ENCODE measurements at places on chromosomes 4 and X. TPM values are rescaled to one million over a fixed set of nuclear protein-coding genes. Genes with fewer than 3 reads are reported as not detected.

The F9 gene
- total RNA-seq, result not detected

The MAGEC2 gene
- total RNA-seq, result not detected

GRCh38 chrX:134653835-134654234, 4.4 kb downstream of the PLAC1 start:
- no peaks in the 10 kb centered on the region for H3K36me3 ChIP-seq
- H3K4me1 ChIP-seq, result no peaks in the 10 kb centered on the region
- no peak overlapping the region for H3K27ac ChIP-seq
- H3K27me3 ChIP-seq, result no peaks in the 10 kb centered on the region
- DNase-seq, result no peak

DNA sequence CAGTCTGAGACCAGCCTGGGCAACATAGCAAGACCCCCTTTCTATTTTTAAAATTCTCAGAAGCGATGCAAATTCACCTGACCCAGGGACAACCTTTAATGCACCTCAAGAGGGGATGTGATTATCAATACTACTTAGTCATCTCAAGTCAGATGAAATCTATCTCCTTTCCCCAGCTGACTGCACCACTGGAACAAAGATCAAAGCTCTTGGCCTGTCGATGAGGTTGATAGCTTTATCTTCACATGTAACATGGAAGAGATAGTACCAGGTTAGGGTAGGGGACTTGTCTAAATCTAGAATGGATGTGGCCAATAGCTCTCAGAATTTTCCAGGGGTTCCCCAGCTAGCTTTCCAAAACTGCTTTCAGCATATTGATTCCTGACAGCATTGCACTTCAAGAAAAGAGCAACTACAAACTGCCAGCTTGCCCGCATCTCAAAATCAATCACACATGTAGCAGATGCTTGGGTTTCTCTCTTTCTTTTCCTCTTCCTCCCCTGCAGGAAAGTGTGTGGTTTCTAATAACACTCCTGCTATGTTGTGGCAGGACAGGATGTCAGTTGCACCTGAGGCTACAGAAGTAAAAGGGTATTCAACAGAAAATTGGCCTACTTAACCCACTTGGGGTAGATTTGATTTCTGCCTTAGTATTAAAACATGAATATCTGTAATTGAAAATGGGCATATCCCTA, 12.2 kb upstream of the TMEM164 start:
- DNase-seq, result no peak
- no peaks in the 10 kb centered on the region for H3K27me3 ChIP-seq
- no peaks in the 10 kb centered on the region for H3K36me3 ChIP-seq
- no peaks in the 10 kb centered on the region for H3K4me1 ChIP-seq
- H3K27ac ChIP-seq, result no peak overlapping the region

The MRPS18C gene
- total RNA-seq, result 49.8 TPM

DNA sequence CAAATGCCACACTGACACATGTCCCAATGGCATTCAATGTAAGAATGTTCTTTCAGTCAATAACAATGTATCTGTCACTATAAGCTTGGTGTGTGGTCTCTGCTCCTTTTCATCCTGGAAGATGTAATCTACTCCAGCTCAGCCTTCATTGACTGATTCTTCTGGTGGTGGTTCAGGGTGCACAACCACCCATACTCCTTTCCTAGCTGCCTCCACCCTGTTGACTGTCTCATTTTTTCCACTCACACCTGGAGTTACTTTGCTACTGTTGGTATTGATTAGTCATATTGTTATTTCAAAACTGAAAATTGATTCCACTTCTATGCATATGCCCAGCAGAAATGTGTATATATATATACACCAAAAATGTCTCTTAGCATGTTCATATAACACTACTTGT, 140.5 kb downstream of the ASB9 start:
- H3K4me3 ChIP-seq, result no peak overlapping the region
- H3K27me3 ChIP-seq, result no peaks in the 10 kb centered on the region
- H3K4me1 ChIP-seq, result no peaks in the 10 kb centered on the region

- H3K4me1 ChIP-seq, result no peaks in the 10 kb centered on the region
- no peak overlapping the region for H3K4me3 ChIP-seq
- H3K27ac ChIP-seq, result no peak overlapping the region
Observed at GRCh38 chr4:28600958-28601357, 1740.3 kb downstream of the STIM2 start.

GRCh38 chr4:75845992-75846391, 56.3 kb downstream of the PPEF2 start:
- peak; percentile 57 for DNase-seq
- H3K4me3 ChIP-seq, result no peak overlapping the region
- no peaks in the 10 kb centered on the region for H3K36me3 ChIP-seq
- no peaks in the 10 kb centered on the region for H3K27me3 ChIP-seq

The TEX28 gene
- not detected for total RNA-seq

The MAOA gene
- total RNA-seq, result 2.5 TPM

- no peak overlapping the region for H3K4me3 ChIP-seq
- H3K4me1 ChIP-seq, result no peaks in the 10 kb centered on the region
- no peaks in the 10 kb centered on the region for H3K36me3 ChIP-seq
- DNase-seq, result no peak
- no peak overlapping the region for H3K27ac ChIP-seq
Observed at GRCh38 chr4:41236032-41236431, 20.7 kb upstream of the UCHL1 start.

The PHF8 gene
- 19.8 TPM for total RNA-seq

GRCh38 chr4:10732235-10732913, 47.8 kb upstream of the CLNK start:
- no peak overlapping the region for H3K27ac ChIP-seq
- DNase-seq, result no peak
- H3K4me1 ChIP-seq, result no peaks in the 10 kb centered on the region
- H3K27me3 ChIP-seq, result no peaks in the 10 kb centered on the region
- no peak overlapping the region for H3K4me3 ChIP-seq

The TMEM33 gene
- 84.5 TPM for total RNA-seq

The CC2D2A gene
- total RNA-seq, result 14.0 TPM

DNA sequence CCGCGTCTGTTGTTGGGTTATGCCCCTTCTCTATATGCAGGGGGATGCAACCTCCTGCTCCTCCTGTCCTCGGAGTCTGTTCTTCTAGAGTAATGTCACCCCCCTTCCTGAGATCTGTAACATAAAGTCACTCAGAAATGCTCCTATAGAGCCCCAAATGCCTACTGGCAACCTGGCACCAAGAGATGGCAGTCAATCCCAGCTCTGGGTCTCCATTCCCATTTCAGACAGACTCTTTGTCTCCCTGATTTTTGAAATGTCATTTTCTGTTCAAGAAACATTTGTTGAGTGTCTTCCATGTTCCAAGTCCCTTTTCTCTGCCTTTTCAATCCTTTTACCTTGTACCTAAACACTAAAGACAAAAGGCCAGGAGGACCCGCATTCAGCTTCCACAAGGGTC, 9.6 kb upstream of the PRDM8 start:
- H3K4me3 ChIP-seq, result no peak overlapping the region
- peaks cover 16% of the 10 kb centered on the region for H3K4me1 ChIP-seq
- no peaks in the 10 kb centered on the region for H3K36me3 ChIP-seq

The FANCB gene
- 2.8 TPM for total RNA-seq

GRCh38 chr4:47930971-47931804, 16.8 kb upstream of the NFXL1 start:
- no peaks in the 10 kb centered on the region for H3K36me3 ChIP-seq
- H3K4me3 ChIP-seq, result no peak overlapping the region

GRCh38 chrX:40278340-40279090, 180.8 kb upstream of the BCOR start:
- H3K27me3 ChIP-seq, result no peaks in the 10 kb centered on the region
- H3K4me1 ChIP-seq, result no peaks in the 10 kb centered on the region
- H3K27ac ChIP-seq, result no peak overlapping the region
- H3K36me3 ChIP-seq, result no peaks in the 10 kb centered on the region

DNA sequence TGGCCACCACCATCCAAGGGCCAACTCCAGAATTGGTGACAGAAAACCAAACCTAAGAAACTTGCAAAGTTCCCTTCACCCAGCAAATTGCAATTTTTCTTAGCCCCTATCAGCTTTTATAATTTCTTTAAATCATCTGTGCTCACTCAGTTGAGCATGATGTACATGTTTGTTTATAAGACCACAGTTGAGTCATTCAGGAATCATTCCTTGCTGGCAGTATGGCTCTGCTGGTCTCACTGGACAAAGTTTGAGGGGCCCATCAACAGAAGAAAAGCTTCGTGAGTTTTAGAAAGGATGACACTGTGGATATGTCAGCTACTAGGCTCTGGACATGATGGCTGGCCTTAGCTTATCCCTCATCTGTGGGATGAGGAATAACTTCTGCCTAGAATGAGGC, 4.0 kb downstream of the TRPC5 start:
- no peak for DNase-seq
- H3K27ac ChIP-seq, result no peak overlapping the region
- H3K4me1 ChIP-seq, result no peaks in the 10 kb centered on the region
- H3K27me3 ChIP-seq, result no peaks in the 10 kb centered on the region
- H3K4me3 ChIP-seq, result no peak overlapping the region
- H3K36me3 ChIP-seq, result no peaks in the 10 kb centered on the region

The VMA21 gene
- 36.7 TPM for total RNA-seq

The EDNRA gene
- 9.3 TPM for total RNA-seq

- H3K4me3 ChIP-seq, result peak overlapping the region; percentile 8
- no peaks in the 10 kb centered on the region for H3K27me3 ChIP-seq
- peak; percentile 88 for DNase-seq
- H3K27ac ChIP-seq, result peak overlapping the region; percentile 94
Observed at GRCh38 chr4:98482847-98483806, 175.3 kb downstream of the TSPAN5 start.

DNA sequence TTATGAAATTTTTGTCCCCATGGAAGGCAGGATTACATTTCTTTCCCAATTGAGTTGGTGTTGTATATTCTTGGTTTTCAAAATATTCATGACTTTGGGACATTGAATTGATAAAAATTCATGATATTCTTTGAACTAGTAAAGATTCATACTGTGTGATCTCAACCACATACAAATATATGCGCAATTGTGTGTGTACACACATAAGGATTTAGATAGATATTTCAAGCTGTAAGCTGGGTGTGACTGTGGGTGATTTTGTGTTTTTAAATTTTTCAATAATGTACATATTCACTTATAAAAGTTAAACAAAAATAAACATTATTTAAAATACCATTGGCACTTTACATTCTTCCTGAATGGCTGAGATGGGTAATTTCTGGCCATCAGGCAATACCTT, 19.5 kb upstream of the VSIG1 start:
- no peak overlapping the region for H3K4me3 ChIP-seq
- no peaks in the 10 kb centered on the region for H3K4me1 ChIP-seq
- no peak for DNase-seq
- no peaks in the 10 kb centered on the region for H3K36me3 ChIP-seq
- H3K27ac ChIP-seq, result no peak overlapping the region

The GCNA gene
- 2.2 TPM for total RNA-seq

The NWD2 gene
- total RNA-seq, result not detected

DNA sequence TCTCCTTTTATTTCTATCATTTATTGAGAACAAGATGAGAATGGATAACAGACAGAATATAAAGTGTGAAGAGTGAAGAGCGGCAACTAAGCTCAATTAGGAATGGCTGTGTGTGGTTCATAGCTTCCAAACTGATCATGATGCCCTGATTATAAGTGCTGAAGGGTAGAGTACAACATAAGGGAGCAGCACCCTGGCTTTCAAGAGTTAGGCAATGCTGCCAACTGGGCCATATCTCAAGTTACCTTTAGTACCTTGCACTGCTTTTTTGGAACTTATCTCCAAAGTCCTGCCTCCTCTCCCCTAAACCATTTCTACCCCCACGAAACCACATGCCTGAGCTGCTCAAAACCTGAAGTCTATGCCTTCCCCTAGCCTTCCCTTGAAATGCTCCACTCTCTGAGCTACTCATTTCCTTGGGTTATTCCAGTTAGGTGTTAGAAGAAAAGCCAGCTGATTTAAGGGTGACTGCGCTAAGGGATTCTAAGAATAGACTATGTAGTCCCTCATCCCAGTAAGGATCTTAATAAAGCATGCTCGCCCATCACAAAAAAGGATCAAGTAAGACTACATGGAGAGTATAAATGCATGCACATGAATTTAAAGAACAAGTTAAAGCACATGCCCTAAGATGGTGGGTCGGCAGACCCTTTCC, 29.6 kb downstream of the MED14 start:
- H3K27me3 ChIP-seq, result no peaks in the 10 kb centered on the region
- no peak for DNase-seq
- peaks cover 25% of the 10 kb centered on the region for H3K36me3 ChIP-seq
- no peaks in the 10 kb centered on the region for H3K4me1 ChIP-seq

The SATL1 gene
- 0.19 TPM for total RNA-seq

- no peaks in the 10 kb centered on the region for H3K4me1 ChIP-seq
- no peaks in the 10 kb centered on the region for H3K36me3 ChIP-seq
- DNase-seq, result peak; percentile 8
- no peak overlapping the region for H3K27ac ChIP-seq
- no peak overlapping the region for H3K4me3 ChIP-seq
Observed at GRCh38 chr4:56195025-56195424, 192.3 kb downstream of the AASDH start.

The DGAT2L6 gene
- not detected for total RNA-seq

DNA sequence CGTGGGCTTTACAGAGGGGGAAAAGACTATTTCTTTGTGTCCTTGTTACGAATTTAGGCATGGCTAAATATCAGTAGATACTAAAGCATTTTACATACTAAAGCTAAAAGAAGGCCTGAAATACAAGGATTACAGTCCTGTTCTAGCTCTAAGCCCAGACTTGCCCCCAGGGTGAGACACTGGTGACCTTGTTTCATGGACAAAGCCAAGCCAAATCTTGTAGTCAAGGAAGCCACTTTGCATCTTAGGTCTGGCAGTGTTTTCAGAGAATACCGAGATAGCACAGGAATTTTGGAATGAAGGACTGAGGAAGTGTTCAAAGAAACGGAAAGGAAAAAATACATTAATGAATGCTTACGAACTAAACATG, 733 bp upstream of the G3BP2 start:
- DNase-seq, result peak; percentile 45
- peak overlapping the region; percentile 91 for H3K27ac ChIP-seq
- H3K4me1 ChIP-seq, result peaks cover 16% of the 10 kb centered on the region
- no peaks in the 10 kb centered on the region for H3K27me3 ChIP-seq
- no peaks in the 10 kb centered on the region for H3K36me3 ChIP-seq

DNA sequence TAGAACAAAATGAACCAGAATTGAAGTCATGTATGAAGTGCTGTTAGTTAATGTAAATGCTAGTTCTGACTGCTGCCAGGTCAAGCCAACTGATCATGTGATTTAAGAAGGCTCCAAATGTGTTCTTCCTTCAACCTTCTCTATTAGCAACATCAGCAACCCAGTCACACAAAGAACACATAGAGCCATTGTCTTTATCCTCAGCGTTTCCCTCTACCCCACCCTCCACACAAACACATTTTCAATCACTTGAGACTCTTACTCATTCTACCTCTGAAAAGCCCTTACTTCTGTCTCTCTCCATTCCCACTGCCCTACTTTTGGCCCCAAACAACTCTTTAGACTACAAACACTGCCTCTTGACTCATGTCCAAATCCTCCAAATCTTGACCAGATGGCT, 89.7 kb upstream of the KDR start:
- peaks cover 5% of the 10 kb centered on the region for H3K4me1 ChIP-seq
- no peak overlapping the region for H3K27ac ChIP-seq
- no peak overlapping the region for H3K4me3 ChIP-seq

The ADGRA3 gene
- 27.3 TPM for total RNA-seq

- no peaks in the 10 kb centered on the region for H3K36me3 ChIP-seq
- DNase-seq, result peak; percentile 54
Observed at GRCh38 chr4:13481569-13481968, 2.6 kb downstream of the RAB28 start.
